ENCODE measurements at places on chromosomes 13 and 19.
A peak's percentile ranks its signal among the peaks of the same experiment; 100 is the strongest.

- no peak for DNase-seq
These were observed 542.3 kb upstream of the ATXN8OS start for GRCh38 chr13:69565334-69565733.

DNA sequence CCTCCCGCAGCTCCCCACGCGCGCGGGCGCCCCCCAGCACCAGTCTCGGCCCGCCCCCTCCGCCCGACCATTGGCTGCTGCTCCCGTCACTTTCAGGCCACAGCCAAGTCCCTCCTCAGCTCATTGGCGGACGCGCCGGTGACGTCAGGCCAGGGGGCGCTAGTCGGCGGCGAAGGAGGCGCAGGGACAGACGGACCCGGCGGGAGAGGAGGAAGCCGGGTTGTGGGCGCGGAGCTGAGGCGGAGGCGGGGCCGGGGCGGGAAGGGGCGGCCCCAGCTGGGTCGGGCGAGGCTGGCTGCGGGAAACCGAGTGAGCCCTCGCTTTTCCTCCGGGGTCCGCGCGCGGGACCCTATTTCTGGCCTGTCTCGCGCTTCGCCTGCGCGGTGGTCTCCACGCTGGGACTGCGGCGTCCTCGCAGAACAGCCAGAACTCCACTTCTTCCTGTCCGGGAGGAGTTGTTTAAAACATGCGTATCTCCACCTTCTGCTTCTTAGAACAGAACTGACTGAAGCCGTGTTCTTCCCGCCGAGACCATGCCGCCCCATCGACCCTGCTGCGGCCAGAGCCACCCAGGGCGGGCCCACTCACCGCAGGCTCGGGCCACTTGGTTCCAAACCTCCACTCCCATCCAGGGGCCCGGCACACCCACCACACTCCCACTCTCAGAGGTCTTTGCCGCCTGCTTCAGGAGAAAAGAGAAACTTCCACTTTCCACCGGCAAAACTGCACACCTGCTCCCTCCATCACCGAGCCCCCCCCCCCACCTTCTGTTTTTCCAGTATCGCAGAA is 471 bp upstream of the TMTC4 start:
- peak; percentile 100 for DNase-seq

- peak; percentile 98 for DNase-seq
These were observed at the start of the genes PLEKHJ1 and SF3A2 for GRCh38 chr19:2236314-2237050. Gene PLEKHJ1, minus strand, starts transcription at chr19:2236329. Its CDS starts 81 bp downstream, at chr19:2236248. Gene SF3A2, plus strand, starts transcription at chr19:2236824. Its CDS starts 6,595 bp downstream, at chr19:2243419.

DNA sequence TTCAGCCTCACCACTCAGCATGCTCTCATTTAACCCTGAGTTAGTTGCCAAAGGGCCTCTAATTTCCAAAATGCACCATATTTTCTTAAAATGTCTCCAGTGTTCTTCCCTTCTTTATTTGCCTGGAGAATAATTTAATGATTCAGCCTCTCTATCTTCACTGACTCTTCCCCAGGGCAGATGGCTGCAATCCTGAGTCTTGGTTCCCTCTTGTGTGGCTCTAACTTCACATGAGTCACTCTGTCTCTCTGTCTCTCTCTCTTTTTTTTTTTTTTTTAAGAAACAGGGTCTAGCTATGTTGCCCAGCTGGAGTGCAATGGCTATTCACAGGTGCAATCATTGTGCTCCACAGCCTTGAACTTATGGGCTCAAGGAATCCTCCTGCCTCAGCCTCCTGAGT is 251.4 kb downstream of the VWA8 start:
- DNase-seq, result no peak

- DNase-seq, result no peak
These were observed 2.5 kb upstream of the ISYNA1 start for GRCh38 chr19:18440415-18440877.

- DNase-seq, result no peak
These were observed 45.1 kb downstream of the MTUS2 start for GRCh38 chr13:28865149-28865744.

DNA sequence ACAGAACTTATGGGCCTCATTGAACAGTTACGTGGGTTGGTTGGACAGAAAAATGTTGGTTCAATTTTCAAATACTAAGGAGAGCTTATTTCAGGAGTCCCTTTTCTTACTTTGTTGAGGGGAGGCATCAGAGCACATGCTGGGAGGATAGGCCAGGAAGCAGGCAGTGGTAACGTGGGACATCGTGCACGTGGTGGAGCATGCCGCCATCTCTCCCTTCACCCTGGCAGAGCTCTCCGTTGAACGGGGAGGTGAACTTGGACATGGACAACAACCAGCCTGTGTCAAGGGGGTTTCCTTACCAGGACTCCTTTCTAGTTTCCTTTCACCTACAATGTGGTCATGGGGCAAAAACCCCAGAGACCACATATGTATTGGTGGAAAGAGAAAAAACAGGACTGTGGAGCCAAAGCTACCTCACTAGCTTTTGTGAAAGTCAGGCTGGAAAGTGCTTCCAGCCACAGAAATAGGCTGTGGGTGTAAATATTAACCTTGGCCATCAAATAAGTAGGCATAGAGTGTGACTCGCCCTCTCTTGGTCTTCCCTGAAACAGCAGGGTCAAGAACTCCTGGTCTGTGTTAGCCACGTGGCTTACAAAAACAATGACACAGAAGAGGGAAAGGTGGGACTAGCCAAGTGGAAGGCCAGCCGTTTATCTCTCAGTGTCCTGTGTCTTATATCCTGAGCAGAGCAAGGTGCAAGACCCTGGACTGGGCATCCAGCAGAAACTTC is 14.4 kb downstream of the MICOS13 start:
- DNase-seq, result no peak

- DNase-seq, result no peak
These were observed 1101.9 kb downstream of the PCDH9 start for GRCh38 chr13:66128201-66128600.

- DNase-seq, result peak; percentile 88
These were observed 8.4 kb upstream of the BCAM start for GRCh38 chr19:44800461-44800860.

DNA sequence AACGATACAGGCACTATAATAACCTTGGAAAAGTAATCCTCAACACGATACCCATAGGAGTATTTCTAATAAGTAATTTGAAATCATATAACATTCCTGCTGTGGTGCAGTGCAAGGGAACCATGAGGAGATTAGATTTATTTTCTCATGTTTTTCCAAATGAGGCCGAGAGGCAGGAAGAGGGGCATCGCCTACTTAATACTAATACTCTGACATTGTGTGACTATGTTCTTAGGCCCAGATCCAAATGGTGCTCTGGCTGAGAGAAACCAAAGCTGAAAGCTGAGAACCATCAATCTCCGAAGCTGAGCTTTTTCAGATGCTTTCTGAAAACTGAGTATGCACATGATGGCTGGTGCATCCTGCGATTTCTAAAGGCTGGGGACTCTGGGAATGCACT is 248.0 kb upstream of the MAB21L1 start:
- no peak for DNase-seq

DNA sequence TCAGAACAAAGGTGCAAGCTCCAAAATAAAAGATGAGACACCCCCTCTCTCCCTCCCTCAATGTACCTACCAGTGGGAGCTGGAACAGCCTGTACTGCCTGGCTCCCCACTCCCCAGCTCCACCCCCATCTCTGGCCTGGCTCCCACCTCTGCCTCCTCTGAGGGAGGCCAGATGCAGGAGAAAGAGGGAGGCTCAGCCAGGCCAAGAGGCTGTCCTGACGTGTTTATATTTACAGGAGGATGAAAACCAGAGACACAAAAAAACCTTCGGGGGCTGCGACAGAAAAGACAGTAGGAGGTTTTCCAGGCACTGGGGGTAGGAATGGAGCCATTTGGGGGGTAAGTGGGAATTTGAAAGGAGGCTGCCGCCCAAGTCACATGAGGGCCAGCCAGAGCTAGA is 19.7 kb downstream of the ARHGEF18 start:
- no peak for DNase-seq

GRCh38 chr13:34901572-34901971 is 40.5 kb upstream of the NBEA start:
- no peak for DNase-seq

DNA sequence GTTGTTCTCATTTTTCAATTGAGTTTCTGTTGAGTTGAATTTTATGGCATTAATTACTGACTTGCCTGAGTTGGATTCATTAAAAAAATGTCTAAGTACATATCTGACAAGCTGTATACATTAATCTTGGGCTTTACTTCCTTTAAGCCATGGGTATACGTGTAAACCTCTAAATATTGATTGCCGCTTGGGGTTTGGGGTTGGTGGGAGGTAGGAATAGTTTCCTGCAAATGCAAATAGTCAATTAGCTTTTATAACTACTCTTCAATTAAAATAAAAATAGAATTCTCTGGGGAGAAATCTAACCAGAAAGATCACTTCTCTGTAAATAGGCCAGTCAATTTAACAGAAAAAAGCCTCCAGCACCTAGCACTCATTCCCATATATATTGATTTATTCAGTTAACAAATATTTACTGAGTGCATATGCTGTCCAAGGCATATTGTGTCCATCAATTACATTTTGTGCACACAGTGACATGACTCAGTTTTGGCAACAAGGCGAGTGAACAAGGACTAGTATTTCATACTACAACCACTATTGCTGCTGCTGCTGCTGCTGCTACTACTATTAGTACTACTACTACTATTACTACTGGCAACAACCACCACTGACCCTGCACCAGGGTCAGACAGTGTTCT is 306.8 kb downstream of the RFC3 start:
- no peak for DNase-seq

DNA sequence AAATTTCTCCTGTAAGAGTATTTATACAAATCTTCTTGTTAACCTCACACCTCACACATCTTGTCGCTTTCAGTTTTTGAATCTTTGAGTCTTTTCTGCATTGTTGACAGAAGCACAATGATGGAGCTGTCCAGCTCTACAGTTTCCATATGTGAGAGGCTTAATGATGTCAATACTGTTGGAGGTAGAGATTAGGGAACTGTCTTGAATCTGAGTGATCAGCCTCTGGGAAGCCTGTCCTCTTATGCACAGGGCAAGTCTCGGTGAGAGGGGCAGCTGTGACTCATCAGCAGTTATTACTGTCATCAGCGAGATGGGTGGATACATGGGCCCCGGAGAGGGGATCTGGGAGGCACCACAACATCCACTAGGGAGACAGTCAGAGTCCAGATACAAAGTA is 4.6 kb upstream of the ITGBL1 start:
- DNase-seq, result no peak

GRCh38 chr13:49288458-49288857 is 40.7 kb downstream of the CDADC1 start:
- no peak for DNase-seq

DNA sequence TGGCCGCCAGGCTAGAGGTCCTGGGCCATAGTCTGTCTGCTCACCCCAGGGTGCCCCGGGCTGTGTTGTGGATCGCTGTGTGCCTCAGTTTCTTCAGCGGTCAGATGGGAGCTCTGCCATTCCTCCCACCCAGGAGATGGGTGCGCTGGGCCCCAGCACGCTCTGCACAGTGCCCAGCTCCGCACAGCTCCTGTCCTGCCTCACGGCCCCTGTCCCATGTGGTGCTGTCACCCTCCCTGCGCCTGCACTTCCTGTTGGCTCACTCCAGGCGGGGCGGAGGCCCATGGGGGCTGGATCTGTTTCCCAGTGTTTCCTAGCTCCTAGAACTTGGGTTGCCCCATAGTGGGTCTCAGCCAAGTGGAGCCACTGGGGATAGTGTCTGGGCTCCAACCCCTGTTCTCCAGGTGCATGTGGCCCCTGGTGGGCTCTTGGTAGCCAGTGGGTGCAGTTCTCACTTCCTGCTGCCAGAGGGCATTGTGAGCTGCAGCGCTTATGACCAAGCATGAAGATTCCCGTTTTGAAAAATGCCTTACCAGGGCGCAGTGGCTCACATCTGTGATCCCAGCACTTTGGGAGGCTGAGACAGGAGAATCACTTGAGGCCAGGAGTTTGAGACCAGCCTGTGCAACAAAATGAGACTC is 69.8 kb downstream of the KDM4B start:
- DNase-seq, result no peak

- DNase-seq, result no peak
These were observed 474 bp upstream of the ZNF780B start for GRCh38 chr19:40056505-40056904.

DNA sequence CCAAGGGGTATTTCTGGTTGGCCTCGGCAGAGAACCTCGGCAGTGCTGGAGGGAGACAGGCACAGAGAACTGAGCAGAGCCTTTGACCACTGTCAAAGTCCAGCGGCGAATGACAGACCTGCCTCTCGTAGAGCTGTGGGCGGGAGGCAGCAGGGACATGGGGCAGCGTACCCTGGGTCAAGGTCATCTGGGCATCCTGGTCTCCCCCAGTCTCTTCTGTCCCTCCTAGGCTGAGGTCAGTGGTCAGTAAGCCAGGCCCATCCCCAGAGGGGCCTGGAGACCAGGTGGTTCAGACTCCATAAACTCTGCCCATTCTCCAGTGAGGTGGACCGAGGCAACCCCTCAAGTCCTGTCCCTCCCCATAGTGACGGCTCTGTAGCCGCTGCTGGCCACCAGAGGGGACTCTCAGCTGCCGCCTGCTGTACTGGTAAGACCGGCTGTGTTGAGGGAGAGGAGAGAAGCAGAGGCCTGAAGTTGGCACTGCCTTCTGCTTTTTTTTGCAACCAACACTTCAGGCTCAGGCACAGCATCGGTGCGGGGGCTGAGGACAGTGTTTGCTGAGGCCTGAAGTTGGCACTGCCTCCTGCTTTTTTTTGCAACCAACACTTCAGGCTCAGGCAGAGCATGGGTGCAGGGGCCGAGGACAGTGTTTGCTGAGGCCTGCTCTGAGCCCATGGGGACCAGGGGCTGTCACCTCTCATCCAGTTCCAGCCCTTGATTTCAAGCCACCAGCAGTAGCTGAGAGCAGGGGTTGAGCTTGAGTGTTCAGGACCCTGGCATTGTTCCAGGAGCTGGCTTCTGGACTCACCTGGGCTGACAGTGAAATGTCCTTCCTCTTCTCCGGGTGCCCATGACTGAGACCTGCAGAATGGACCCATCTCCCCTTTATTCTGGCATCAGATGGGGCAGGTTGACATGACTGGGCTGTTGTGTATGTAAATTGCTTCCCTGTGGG is at the start of gene PGLYRP2:
PGLYRP2 (minus strand) TSS at position 111 of the 955 bp plus-strand sequence. CDS start 130 bp downstream, outside the sequence.
- DNase-seq, result peak; percentile 17

DNA sequence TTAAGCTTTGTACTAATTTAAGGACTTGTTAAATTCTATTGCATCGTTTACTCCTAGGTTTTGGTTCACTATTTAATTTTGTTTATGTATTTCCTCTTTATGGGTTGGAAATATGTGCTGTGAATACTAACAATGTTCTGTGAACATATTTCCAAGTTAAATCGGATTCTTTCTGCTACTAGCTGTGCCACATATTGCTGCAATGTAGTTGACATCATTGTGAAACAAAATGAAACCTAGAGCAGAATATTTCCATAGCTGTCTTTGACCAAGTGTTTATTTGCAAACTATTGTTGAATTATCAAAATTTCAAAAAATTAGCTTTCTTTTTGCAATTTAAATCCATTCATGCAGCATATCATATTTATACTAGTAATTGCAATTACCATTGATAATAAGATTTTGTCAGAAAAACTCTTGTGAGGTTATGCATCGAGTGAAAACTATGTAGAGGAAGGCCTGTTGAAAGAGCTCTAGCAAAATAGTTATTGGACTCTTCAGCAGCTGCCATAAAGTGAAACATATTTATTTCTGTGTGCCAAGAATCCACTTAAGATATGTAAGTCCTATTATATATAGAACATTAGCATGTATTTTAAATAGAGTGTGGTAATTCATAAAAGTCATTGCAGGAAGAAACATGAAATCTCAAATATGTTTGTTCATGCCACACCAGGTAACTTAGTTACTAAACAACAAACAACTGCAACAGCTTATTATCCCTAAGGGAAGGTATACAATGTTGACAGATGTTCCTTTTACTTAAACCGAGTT is 575.1 kb downstream of the SLITRK6 start:
- no peak for DNase-seq

- DNase-seq, result no peak
These were observed 531.7 kb downstream of the SLITRK1 start for GRCh38 chr13:83350569-83350968.

- no peak for DNase-seq
These were observed 19.6 kb upstream of the C19orf33 start for GRCh38 chr19:38284422-38284821.

All from heart left ventricle (tissue), 16 donors.